Effector CD4-positive, alpha-beta T cell (primary cell): ENCODE measurements at places on chromosomes 3 and 15.

- DNase-seq, result no peak
Measured at GRCh38 chr3:53718462-53718861, 127.8 kb downstream of the CHDH start.

DNA sequence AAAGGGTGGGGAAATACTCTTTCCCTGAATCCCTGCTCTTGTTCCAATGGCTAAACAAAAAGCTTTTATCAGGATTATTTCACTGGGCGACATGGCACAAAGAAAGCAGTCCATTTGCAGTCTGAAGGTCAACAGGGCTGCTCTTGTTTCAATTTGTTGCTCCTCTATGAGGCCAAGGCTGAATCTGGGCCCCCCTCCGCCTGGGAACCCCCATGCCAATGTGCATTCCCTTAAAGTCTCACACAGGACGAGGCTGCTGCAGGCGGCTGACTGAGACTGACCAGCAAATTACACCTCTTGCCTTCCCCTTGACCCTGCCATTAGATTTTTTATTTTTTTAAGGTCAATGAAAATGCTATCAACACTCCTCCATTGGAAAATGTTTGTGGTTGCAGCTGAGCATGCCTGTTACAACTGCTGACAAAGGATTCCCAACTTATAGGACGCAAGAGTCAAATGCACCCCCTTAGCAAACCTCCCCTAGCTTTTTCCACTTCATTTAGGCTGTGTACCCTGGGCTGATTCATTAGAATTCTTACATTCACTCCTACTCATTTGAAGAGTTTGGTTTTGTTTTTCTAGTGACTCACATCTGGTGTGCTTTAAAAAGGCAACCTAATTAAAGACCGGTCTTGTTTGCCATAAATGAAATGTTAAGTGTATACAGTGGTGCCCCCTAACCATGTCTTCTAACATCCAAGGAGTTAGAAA, 60.8 kb upstream of the ARHGEF3 start:
- DNase-seq, result no peak

DNA sequence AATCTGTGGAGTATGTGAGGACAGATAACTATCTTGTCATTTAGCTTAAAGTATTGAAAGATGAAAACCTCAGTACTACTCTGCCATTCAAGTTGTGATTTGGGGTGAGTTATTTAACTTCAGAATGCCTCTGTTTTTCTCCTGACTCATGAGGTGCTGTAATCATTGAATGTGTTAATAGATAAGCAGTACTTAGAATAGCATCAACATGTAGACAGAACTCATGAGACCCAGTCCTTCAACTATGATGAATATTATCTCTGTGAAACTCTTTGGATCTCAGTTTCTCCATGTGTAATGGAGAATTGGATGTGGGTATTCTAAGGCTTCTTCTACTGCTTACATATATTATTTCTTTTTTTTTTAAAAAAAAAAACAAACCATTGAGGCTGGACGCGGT, 431.4 kb downstream of the GRM7 start:
- DNase-seq, result no peak

DNA sequence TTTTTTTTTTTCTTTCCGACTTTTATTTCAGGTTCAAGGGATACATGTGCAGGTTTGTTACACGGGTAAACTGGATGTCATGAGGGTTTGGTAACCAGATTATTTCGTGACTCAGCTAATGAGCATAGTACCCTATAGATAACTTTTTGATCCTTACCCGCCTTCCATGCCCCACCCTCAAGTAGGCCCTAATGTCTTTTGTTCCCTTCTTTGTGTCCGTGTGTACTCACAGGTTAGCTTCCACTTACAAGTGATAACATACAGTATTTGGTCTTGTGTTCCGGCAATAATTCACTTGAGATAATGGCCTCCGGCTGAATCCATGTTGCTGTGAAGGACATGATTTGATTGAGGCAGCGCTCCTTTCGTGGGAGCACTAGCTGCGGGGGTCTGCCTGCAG, 402.8 kb upstream of the SGO1 start:
- no peak for DNase-seq

DNA sequence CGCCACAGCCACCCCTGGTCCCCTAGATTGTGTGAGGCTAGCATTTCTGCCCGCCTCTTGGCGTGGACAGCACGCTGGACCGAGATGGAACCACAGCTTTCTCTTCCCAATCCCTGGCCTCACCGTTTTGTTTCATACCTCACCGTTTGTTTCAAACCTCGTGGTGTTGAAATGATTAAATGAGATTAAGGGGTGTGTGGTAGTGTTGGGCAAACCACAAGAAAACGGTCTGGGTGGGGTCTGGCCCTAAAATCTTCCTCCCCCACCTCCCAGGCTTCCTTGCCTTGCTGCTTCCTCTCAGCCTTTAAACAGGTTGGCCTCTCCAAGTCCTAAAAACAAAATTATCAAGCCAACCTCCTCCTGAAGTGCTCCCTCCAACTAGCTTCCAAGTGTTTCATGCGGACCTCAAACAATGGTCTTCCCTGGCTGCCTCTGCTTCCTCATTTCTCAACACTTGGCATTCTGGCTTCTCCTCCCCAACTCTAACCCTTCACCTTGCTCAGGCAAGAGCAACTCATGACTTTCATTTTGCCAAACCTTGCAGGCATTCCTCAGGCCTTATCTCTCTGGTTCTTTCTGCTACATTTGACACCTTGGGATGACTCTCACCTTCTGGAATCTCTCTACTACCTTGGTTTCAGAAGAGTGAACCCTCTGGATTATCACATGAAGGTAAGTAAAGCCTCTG, 1.4 kb upstream of the ATP13A3 start:
- no peak for DNase-seq

DNA sequence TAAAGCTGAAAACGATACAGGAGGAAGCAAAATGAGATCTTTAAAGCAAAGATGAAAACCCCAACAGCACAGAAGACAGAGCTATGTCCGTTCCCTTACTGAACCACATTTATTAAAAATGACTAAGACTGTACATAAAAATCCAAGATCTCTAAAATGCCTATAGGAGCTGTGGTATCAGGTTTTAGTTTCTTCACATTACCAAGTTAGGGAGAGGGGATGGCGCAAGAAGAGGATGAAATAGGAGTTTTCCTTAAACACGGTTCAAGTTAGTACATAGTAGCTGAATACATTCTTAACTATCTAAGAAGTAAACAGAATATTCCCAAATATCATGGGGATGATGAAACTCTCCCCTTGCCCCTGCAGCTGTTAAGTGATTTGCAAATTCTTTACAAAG, 6.3 kb downstream of the EOMES start:
- DNase-seq, result no peak

GRCh38 chr3:167882057-167882667, 146.6 kb downstream of the SERPINI1 start:
- no peak for DNase-seq

GRCh38 chr15:43204016-43204901, 16.6 kb downstream of the EPB42 start:
- DNase-seq, result peak; percentile 24

GRCh38 chr3:100702082-100702979, 7.0 kb upstream of the TFG start:
- DNase-seq, result no peak

GRCh38 chr3:99943931-99944761, 126.5 kb downstream of the CMSS1 start:
- DNase-seq, result no peak

DNA sequence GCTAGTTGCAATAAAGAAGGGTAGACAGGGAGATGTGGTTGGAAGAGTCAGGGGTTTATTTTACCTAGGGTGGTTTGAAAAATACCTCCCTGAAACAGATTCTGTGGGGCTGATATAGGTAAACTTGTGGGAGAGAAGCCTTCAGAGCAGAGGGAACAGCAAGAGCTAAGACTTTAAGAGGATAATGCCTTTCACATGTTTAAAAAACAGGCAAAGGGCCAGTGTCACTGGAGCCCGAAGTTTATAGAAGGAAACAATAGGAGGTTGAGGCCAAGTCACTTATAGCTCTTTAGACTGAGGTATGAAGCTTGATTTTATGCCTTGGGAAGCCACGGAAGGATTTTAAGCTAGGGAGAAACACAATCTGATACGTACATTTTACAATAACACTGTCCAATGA, 448.7 kb downstream of the TAFA4 start:
- DNase-seq, result no peak

DNA sequence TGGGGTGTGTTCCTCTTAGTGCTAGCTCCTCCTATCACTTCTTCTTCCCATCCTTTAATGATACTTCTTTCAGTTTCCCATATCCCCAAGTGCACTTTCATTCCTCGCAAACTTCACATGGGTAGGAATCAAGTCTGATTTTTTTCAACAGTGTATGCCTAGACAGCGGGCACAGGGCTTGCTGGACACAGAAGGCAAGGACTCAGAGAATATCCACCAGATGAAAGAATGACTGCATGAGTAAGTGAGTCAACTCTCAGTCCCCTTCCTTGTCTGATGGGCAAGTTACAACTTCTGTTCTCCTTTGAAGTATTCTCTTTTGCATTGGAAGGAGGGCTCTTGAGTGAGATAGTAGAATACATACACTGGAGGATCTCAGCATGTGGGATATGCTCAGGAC, 3.1 kb upstream of the SQOR start:
- DNase-seq, result no peak

GRCh38 chr3:46707601-46708011, 6.4 kb downstream of the TMIE start:
- no peak for DNase-seq

DNA sequence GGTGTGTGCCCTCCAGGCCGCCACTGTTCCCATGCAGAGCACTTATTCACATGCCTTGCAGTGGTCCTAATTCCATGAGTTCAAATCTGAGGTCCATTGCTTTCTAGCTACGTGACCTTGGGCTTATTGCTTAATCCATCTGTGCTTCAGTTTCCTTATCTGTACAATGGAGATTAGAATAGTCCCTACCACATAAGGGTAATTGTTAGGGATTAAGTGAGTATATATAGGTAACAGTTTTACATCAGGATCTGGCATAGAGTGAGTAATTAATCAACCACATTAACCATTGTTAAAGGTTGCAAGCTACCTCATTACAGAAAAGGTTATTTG, 7.6 kb downstream of the CPN2 start:
- no peak for DNase-seq

DNA sequence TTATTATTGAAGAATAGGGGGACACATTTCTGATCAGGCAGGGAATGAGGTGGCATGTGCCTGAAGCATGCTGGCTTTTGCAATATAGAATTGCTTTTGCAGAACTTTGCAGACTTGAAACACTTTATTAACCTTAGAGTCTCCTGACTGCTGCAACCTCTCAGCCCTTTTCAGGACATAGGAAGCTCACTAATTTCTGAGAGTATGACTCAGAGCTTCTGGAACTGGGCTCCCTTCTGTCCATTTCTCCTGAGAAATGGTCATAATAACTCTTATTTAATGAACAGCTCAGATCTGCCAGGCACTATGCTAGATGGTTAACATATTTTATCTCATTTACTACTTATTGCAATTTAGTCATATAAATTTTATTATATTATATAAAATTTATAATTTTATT, 38.6 kb upstream of the DGKG start:
- no peak for DNase-seq

DNA sequence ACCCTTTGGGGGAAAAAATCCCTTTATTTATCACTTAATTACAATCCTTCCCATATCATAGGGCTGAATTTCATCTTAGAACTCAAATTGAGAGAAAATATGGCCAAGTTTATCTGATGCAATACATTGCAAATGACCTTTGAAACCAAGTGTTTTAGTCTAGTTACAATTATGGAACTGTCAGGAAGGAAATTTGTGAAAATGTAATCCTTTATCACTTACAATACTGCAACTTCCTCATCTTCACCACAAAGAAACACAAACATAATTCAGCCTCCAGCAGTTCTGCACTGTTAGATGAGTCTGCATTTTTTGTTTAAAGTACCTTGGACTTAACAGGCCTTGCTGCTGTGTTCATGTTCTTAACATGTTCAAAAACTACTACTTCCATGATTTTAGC, 4.6 kb downstream of the CCPG1 start:
- no peak for DNase-seq

DNA sequence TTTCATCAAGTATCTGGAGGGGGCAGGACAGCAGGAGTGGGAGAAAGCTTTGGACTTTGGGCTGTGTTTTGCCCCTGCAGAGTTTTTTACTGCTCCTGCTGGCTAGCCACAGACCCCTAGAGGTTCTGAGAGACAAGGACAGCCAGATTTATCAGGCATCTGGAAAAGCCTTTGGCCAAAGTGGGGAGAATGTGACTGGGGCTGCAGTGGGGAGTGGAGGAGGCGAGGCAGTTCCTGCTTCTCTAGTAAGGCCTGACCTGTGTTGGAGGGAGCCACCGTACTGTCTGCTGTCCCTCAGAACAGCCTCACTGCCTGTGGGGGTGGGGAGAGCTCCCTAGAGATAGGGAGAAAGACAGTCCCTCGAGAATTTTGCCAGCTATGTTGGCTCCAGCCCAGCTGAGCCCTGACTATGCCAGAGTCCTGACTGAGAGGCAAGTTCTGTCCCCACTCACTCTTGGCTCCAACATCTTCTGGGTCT, 2.2 kb downstream of the ALPK3 start:
- no peak for DNase-seq

- no peak for DNase-seq
Measured at GRCh38 chr15:27328608-27329007, 357.6 kb downstream of the GABRG3 start.

- DNase-seq, result no peak
Measured at GRCh38 chr3:194736896-194737600, 51.4 kb downstream of the FAM43A start.

DNA sequence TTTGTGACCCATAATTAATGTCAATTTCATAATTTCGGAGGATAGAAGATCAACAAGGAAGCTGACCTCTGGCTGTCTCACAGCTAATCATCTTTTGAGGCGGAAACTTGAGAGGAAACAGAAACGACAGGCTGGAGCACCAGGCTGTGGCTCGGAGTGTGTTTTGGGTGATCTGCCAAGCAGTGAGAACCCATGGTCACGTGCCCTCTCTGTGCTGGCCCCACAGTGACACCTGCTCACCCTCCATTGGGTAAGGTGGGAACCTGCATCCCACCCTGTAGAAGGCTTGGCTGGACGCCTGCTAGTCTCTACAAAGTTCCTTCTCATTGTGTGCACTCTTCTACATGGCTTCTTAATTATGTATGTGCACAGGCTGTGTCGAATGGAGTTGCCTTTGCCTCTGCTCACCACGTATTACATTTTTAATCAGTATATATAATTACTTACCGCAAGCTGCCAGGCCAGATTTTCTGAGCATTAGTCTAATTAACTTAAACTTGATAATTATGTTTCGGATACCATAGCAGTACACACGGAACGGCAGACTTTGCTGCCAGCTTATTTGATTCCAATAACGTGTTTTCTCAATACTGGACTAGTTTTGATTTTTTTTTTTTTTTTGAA, 719.4 kb upstream of the CFAP20DC start:
- no peak for DNase-seq

DNA sequence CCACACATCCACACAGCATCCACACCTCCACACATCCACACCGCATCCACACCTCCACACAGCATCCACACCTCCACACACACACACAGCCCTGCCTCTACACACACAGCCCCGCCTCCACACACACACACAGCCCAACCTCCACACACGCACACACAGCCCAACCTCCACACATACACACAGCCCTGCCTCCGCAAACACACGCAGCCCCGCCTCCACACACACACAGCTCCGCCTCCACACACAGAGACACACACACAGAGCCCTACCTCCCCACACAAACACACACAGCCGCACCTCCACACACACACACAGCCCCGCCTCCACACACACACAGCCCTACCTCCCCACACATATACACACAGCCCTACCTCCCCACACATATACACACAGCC, 4.7 kb downstream of the MESP1 start:
- DNase-seq, result no peak

GRCh38 chr3:123420416-123420968, 28.4 kb downstream of the ADCY5 start:
- no peak for DNase-seq

GRCh38 chr3:111319598-111319997, 222.4 kb upstream of the CD96 start:
- DNase-seq, result no peak

GRCh38 chr15:97140216-97140615, 809.7 kb downstream of the NR2F2 start:
- no peak for DNase-seq
